Activated B cell treated with CpG ODN at 0.5 μM for 24 hours (primary cell): ENCODE measurements at places on chromosomes 5 and 9.

GRCh38 chr9:13295556-13295955 is 16.1 kb upstream of the MPDZ start:
- DNase-seq, result no peak

GRCh38 chr5:171127314-171127713 is 181.7 kb upstream of the TLX3 start:
- DNase-seq, result no peak

DNA sequence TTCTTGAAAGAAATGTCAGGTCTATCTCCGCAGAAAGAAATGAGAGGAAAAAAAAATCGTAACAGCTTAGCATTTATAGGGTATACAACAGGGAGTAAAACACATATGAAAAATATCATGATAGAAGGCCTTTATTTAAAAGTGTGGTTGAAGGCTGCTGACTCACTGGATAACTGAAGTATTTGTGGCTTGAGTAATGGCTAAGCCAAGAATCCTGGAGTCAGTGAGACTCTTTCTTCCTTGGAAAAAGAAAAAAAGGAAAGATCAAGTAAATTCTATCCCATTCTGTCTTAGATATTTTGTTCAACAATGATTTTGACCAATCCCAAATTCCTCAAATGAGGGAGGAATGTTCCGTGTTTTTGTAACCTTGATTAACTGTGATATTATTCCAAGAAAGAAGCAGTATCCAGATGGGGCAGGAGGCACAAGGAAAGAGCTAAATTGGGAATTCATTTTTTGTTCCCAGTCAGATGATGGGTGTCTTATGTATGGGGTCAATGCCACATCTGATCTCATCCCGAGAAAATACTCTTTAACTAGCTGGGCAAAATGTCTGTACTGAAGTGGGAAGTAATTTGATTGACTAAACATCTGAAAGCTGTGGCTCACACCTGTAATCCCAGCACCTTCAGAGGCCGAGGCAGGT is 64.3 kb upstream of the MYO10 start:
- DNase-seq, result no peak

GRCh38 chr5:157575381-157576020 is at the start of gene ADAM19:
Gene ADAM19, minus strand, starts transcription at chr5:157575775. Its CDS starts 79 bp downstream, at chr5:157575696.
- DNase-seq, result peak; percentile 70

DNA sequence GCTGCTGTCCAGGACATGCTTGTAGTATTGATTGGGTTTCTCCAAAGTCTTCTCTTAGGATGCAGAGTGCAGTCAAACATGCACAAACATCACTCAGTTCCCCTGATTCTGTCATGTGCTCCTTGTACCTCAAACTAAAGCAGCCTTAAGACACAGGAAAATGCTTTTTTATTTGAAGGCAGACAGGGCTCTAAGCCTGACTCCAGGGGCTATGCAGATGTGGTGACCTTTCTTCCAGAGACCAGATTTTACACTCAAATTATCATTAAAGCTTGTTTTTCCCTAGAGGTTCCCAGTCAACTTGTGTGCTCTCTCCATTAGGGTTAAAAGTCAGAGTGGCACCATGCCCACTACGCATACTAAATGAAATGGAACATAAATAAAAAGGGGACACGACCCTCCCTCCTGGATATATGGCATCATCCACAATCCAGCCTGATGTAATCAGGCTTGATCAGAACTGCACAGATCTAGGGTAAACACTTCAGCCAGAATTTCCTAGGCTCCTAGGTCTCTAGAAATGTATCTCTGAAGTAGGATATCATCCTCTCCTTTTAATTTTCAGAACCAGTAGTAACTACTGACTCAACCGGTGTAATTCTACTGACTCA is 771.1 kb downstream of the NR2F1-AS1 start:
- no peak for DNase-seq

- no peak for DNase-seq
Measured at GRCh38 chr5:352639-353611, 31.4 kb downstream of the AHRR start.

GRCh38 chr5:77033338-77033737 is 3.1 kb downstream of the AGGF1 start:
- DNase-seq, result no peak

DNA sequence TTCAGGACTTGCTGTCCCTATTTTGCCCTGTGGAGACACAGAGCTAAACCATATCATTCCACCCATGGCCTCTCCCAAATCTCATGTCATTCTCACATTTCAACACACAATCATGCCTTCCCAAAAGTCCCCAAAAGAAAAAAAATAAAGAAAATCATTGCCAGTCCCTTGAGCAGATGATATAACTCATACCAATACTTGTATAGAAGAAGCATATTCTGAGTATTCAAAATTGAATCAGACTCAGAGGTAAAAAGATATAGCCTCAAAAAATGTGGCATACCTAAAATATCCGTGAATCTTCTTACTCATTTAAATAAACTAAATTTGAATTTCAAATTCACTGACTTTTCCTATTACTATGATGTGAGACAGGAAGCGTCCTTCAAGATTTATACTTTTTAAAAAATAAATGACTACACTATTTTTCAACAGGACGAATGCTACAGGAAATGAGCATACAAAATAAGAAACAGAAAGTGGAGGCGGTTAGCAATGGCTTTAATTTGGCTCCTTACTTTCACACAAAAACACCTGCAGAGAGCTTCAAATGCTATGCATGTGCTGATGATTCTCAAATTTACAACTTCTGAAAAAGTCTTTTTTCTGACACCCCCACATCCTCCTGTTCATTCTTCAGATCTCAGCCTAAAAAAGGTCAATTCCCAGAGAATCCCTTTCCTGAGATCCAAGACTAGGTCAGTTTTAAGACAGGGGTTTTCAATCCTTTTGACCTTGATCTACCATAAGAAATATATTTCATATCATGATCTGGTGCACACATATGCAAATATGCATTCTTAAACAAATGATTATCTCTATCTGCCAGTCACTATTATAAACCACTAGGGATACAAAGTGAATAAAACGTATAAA is 39.6 kb upstream of the DMXL1 start:
- no peak for DNase-seq

GRCh38 chr5:68012429-68012828 is 203.1 kb upstream of the PIK3R1 start:
- DNase-seq, result no peak

DNA sequence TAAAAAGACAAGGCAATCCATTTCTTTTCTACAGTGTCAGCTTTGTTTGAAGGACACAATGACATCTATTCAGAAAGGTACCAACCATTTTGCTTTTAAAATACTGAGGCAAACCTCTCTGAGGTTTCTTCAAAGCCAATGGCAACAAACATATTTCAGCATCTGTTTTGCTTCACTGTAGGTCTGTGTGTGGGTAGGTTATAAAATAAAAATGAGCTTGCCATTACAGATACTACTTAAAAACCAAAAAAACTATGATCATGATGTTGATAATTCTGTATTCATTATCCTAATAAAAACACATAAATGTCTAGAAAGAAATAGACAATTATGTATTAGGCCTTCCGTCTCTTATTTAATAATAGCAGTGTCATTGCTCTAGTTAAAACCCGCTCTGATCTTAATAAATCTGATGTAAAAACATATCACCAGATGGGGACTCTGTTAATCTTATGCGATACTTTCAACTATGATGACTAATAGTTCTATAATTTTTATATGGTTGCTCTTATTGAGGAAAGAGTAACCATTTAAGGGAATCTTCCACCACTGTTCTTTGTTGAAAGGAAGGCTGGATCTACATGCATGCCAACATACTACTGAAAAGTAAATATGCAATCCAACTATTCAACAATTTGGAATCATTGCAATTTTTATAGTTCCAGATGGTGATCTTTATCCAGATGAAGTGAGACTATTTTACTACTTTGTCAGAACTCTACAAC is 647.2 kb downstream of the PDE4D start:
- no peak for DNase-seq

DNA sequence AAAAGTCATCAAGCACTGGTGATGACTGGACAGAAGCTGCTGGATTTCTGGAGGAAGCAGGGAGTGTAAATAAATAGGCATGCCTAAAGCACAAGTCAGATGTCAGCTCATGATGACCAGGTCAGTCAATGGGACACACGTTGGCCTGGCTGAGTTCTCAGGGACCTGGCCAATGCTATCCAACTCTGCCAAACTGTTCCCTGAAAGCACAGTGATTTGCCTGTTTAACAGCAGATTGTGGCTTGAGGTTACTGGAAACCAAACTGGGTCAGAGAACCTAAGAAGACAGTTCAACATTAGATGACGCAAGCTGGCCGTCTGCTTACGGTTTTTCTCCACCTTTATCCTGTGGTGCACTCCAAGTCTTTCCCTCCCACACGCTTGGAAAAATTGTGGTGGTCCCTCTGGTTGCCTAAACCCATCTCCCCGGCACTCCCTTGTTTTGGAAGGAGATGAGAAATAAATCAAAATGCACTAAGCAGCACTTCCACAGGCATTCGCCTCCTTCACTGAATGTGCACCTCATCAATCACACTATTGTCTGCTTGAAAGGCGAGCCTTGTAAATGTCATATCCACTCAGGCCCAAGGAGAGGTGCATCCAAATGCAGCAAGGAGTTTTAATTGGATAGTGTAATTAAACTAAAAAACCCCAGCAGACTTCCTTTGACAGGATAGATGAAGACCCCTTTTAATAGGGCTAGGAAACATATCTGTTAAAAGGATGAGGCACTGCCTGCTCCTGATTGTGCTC is 199.4 kb downstream of the GAPVD1 start:
- no peak for DNase-seq

- peak; percentile 17 for DNase-seq
Measured at GRCh38 chr5:77590347-77590746, 48.2 kb downstream of the OTP start.

DNA sequence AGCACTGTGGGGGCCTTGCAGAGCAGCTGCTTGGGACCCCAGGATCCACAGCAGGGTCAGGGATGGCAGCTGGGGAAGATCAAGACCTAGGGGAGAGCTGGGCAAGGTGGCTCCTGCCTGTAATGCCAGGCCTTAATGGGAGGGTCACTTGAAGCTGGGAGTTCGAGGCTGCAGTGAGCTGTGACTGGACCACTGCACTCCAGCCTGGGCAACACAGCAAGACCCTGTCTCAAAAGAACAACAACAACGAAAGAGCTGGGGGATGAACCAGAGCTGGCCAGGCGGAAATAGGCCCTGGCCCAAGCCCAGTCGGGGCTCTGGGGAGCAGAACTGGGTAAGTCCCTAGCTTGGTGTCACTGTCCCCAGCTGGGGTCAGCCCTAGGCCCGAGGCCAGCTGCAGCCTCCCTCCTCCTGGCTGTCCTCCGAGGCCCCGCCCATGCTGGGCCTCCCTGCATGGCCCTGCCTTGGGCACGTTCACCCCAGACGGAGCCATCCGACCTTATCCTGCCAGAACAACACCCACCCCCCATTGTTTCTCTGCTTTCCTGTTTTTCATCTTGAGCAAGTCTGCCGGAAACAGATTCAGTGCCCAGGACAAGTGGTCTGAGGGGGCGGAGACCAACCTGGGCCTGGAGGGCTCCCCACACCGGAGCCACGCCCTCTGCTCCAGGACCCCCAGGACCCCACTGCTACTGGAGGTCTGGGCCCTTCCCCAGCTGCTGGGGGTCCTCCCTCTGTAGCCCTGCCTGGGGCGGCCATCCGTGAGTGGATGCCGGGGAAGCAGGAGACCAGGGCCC is 1.9 kb downstream of the DIPK1B start:
- no peak for DNase-seq

GRCh38 chr5:161342886-161343285 is 203.6 kb downstream of the GABRB2 start:
- DNase-seq, result no peak

- DNase-seq, result no peak
Measured at GRCh38 chr9:128406848-128407391, 13.7 kb upstream of the CERCAM start.

- DNase-seq, result no peak
Measured at GRCh38 chr9:105438141-105438806, 9.6 kb upstream of the FSD1L start.

DNA sequence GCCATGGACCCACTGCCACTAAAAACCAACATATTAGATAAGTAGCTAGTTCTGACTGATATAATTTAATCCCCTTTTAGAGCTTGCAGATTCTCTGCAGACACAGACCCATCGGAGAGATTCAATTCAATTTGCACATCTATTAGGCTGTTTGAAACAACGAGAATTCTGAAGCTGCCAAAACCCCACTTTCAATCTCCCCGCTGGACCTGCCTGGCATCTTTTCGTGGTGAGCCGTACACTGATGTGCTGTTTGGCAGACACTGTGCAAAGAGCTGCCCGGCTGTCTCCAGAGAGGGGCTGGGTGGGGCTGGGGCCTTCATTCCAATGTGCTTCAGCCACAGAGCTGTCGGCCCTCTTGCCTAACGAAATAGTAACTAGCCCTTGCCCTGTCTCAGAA is 42.1 kb upstream of the FAM240B start:
- no peak for DNase-seq

DNA sequence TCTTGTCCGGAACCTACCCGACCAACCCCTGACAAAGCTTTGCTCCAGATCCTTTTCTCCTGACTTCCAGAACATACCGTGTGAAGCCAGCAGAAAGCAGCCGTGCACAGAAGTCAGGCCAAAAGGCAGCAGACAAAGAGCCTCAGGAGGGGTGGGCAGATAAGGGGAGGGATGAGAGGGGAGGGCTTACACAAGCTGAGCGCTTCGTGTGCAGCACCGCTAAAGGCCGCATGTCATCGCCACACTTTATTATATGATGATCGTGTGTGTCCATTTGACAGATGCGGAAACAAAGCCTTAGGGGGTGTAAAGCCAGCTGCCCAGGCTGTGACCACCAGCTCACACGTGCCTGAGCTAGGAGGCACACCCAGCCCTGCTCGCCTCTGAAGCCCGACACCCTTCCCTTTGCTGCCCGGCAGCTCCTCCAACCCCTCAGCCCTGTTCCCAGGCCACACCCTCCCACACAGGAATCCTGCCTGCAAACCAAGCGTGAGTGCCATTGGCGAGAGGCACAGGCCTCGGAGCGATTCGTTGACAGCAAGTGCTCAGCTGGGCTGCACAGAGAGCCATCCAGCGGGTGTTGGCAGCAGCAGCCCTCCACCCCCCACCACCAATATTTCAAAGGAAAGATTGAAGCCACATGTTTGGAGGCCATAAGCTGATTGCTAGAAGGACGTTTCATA is 170.5 kb upstream of the SMIM23 start:
- no peak for DNase-seq

GRCh38 chr9:127273326-127273725 is 8.8 kb downstream of the GARNL3 start:
- DNase-seq, result no peak
